Activated CD8-positive, alpha-beta memory T cell treated with anti-CD3 and anti-CD28 coated beads for 48 hours (primary cell): ENCODE measurements at places on chromosomes 5 and 9.

GRCh38 chr9:98706651-98707165 is 2.0 kb downstream of the GABBR2 start:
- no peak for DNase-seq

DNA sequence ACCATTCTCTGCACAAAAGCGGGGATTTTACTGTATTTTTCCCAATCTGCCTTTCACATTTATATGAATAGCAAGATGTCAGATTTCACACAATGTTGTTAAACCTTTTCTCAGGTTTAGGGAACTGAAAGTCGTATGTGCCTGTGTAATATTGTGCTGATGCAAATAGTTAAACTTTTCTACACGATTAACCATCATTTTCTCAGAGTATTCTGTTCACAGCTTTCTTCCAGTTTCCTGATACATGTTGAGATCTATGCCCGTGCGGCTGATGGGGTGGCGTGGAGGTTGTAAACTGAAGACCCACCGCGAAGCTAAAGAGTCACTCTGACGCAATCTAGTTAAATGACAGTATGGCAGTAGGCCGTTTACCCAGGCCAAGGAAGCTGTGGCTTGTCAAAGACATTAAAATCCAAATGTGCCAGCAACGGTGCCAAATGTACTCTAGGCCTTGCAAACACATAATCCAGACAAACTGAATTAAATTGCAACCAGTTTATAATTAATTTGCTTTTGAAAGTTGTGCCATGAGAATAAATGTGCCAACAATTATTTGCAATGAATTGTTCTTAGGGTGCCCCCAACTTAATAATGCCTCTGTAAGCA is 145.7 kb downstream of the EBF1 start:
- DNase-seq, result no peak

- DNase-seq, result no peak
Measured at GRCh38 chr5:66884564-66885243, 288.5 kb downstream of the MAST4 start.

DNA sequence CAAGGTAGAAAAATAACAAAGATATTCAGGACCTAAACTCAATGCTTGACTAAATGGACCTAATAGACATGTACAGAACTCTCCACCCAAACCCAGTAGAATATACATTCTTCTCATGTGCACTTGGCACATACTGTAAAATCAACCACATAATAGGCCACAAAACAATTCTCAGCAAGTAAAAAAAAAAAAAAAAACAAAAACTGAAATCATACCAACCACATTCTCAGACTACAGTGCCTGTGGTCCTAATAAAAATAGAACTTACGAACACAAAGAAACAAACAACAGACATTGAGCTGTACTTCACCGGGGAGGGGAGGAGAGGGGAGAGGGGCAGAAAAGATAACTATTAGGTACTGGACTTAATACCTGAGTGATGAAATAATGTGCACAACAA is 114.1 kb upstream of the CD180 start:
- no peak for DNase-seq

DNA sequence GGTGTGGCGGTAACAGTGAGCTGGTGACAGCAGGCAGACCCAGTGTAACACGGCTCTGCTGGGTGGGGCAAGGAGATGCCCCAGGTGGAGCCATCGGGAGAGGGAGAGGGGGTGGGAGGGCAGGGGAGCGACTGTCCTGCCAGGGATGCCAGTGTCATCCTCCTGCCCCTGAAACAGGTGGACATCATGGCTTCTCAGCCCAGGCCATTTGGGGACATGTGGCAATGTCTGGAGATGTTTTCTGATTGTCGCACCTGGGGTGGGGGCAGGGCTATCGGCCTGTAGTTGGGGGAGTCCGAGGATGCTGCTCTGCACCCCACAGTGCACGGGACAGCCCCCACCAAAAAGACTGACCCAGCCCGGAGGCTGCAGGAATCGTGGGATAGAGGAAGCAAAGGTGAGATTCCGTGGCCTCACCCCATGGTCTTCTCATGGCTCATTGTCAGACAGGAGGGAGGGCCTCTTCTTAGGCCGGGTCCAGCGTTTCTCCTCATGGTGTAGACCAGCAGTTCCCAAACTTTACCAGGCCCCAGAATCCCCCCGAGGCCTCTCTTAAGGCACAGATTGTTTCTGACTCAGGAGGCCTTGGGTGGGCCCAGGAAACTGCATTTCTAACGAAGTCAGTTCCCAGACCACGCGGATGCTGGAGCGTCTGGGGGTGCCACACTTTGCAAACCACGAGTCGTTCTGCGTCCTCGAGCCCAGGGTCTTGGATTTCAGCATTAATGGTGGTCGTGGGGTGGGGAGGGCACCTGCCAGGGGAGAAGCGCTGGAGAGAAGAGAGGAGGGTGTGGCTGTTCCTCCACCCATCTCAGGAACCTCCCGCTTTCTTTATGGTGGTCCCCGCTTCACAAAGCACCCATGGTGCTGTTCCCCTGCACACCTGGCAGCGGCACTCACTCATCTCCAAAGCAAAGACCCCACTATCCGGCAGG is 11.0 kb downstream of the COL5A1 start:
- no peak for DNase-seq

GRCh38 chr9:95171001-95171400 is 146.5 kb downstream of the FANCC start:
- no peak for DNase-seq

DNA sequence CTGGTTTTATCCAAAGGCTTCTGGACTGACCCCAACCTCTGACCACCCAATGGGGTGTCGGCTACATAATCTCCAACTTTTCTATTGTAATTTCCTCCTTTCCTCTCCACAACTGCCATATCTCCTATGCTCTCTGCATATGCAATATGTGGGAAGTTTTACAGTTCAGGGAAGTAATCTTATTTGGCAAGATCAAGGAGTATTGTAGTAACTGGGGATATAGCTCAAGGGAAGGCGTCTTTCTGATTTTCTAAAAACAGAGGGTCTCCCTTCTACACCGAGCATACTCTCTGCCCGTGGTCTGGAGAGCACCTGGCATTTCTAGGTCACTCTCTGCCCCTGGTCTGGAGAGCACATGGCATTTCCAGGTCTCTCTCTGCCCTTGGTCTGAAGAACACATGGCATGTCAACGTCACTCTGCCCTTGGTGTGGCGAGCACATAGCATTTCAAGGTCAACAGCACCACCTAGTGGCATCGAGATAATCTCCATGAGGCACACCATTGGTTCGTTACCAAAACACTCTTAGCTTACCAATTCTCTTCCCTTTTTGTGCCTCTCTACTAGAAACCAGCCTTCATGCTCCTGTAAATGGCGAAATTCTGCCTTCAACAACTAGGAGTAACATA is 616.4 kb upstream of the NUDT12 start:
- DNase-seq, result no peak

DNA sequence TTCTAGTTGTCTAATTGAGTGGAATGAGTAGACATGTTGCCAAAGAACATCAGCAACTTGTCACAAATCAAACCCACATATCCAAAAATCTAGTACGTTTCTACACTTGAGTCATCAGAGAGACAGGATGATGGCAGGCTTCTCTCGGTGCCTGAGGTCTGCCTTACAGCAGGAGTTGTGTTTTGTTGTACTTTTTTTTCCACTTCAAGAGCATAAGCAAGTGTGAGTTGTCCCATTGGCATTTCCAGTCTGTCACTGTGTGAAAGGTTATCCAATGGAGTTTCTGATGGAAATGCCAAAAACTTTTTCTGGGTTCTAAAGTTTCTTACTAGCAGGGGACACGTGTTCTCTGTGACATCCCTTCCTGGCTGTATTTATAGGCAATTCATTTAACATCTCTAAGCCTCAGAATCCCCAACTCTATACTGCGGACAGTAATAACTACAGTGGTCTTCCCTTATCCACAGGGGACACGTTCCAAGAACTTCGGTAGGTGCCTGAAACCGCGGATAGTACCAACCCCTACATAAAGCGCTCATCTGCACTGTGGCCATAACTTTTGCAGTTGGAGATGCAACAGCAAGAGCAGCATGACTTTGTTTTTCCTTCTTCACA is 246.5 kb downstream of the SYK start:
- DNase-seq, result no peak

GRCh38 chr5:68540798-68541590 is 325.4 kb downstream of the PIK3R1 start:
- DNase-seq, result no peak

- no peak for DNase-seq
Measured at GRCh38 chr5:6713274-6714225, at the start of gene TENT4A. TSS of gene TENT4A (plus strand) at chr5:6713432. CDS start at chr5:6713984, 552 bp downstream.

DNA sequence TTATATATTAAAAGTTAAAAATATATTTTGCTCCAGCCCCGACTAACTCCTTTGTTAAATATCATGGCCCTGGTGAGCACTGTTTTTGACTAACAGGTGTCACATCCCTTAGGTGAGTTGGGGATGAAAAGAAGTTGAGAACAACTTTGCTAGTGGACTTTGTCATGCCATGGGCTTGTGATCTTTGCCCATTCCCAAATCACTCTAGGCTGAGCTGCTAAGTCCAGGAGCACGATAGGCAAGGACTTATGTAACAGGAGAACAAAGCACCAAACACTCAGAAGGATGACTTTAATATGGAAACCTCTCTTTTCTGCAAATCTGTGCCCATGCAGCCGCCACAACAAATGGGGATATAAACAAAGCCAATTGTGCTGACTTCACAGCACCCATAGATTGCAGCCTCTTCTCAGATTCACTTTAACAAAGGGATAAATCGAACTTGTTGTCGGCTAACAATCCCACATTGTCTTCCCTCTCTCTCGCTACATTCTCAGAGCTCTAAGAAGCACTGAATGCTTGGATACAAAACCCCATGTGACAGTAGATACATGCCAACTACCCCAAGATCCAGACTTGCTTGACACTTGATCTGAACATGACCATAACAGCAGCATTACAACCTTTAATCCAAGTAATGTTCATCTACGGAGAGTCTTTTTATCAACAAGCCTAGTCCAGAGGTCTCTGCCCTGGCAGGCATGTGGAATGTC is 86.8 kb upstream of the CD180 start:
- no peak for DNase-seq

- DNase-seq, result no peak
Measured at GRCh38 chr5:57411982-57412381, 70.6 kb downstream of the ACTBL2 start.

- no peak for DNase-seq
Measured at GRCh38 chr5:149447373-149448367, 68.6 kb upstream of the IL17B start.

DNA sequence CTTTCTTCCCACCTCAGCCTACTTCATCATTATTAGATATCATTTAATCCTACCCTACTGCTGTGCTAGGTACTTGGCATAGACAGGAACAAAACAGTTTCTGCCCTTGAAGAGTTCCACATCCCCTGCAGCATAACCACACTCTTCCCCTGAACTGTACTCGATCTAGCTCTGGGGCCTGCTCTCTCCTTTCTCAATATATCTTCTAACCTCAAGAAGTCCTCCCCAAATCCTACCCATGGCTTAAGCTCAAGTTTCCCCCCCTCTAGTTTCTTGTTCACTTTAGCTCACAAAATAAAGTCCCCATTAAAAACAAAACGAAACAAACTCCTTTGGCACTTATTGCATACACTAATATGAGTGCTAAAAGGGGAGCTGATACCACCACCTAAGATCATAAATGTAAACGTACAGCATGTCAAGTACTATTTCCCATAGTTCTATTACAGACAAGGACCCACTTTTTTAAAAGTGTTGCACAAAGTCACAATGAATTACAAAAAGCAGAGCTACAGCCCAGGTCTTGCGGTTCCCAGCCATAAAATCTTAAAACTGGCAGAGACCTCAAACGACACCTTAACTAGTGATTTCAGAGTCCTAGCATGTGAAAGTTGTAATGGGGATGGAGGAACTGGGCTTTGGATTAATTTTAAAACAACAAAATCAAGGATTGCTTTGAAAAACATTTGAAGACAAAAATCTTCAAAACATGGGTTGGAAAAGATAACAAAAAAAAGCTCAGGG is 80.7 kb downstream of the PTPDC1 start:
- no peak for DNase-seq
